Panc1 (cell line): ENCODE measurements at places on chromosomes 5 and 9. TPM values are rescaled to one million over a fixed set of nuclear protein-coding genes. Genes with fewer than 3 reads are reported as not detected.

- H3K27ac ChIP-seq = no peak overlapping the region
- H3K36me3 ChIP-seq = no peaks in the 10 kb centered on the region
- H3K4me1 ChIP-seq = no peaks in the 10 kb centered on the region
- DNase-seq = no peak
- no peak overlapping the region for H3K4me3 ChIP-seq
- peaks cover 2% of the 10 kb centered on the region; the same call in 1 of the 2 replicates for H3K27me3 ChIP-seq
Measured at GRCh38 chr5:178363501-178364325, 131.1 kb upstream of the PHYKPL start.

DNA sequence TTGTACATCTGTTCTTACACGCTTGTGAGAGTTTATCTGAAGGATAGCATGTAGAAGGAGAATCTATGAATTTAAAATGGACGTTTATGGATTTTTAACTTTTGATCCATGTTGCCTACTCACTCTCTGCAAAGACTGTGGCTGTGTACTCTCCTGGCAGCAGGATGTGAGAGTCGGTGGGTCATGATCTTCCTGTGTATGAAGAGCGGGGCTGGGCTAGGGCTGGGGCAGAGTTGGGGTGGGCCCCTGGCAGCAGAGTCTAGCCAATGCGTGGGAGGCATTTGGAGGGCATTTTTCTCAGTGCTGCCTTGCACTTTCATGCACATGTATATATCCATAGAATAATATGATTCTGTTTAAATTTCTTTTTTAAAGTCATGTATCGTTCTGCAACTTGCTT, 24.0 kb upstream of the DAB2IP start:
- H3K27ac ChIP-seq = no peak overlapping the region
- no peak for DNase-seq
- no peaks in the 10 kb centered on the region for H3K4me1 ChIP-seq
- no peaks in the 10 kb centered on the region for H3K36me3 ChIP-seq
- no peak overlapping the region for H3K4me3 ChIP-seq
- H3K27me3 ChIP-seq = no peaks in the 10 kb centered on the region

Gene OR1J2
- not detected for total RNA-seq

Gene NKD2
- 12.3 TPM for total RNA-seq

- H3K27me3 ChIP-seq = no peaks in the 10 kb centered on the region
- no peak for DNase-seq
- H3K27ac ChIP-seq = no peak overlapping the region
- H3K4me1 ChIP-seq = no peaks in the 10 kb centered on the region
- H3K4me3 ChIP-seq = no peak overlapping the region
- no peaks in the 10 kb centered on the region; the same call in 1 of the 2 replicates for H3K36me3 ChIP-seq
Measured at GRCh38 chr9:5440426-5440825, 2.7 kb upstream of the PLGRKT start.

Gene GPX8
- 24.8 TPM for total RNA-seq

DNA sequence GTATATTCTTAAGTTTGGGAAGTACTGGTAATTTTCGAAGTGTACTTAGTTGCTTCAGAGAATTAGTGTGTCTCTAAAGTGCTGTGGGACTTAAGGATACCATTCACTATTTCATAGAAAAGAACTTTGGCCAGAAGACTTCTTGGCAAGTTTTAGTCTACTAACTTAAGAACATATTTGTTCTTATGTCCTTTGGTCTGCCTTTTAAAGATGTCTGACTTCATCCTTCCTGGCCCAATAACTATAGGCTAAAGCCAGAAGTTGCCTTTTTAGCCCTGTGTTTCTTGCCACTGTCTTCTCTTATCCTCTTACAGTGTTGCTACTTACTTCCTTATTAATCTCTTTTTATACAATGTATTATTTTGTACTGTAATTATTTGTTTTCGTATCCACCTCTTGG, 6.3 kb downstream of the RBM27 start:
- H3K27me3 ChIP-seq = no peaks in the 10 kb centered on the region
- no peak overlapping the region for H3K27ac ChIP-seq

- H3K36me3 ChIP-seq = no peaks in the 10 kb centered on the region
- H3K4me1 ChIP-seq = no peaks in the 10 kb centered on the region
- no peak overlapping the region for H3K4me3 ChIP-seq
Measured at GRCh38 chr5:116361171-116361967, 213.3 kb downstream of the SEMA6A start.

DNA sequence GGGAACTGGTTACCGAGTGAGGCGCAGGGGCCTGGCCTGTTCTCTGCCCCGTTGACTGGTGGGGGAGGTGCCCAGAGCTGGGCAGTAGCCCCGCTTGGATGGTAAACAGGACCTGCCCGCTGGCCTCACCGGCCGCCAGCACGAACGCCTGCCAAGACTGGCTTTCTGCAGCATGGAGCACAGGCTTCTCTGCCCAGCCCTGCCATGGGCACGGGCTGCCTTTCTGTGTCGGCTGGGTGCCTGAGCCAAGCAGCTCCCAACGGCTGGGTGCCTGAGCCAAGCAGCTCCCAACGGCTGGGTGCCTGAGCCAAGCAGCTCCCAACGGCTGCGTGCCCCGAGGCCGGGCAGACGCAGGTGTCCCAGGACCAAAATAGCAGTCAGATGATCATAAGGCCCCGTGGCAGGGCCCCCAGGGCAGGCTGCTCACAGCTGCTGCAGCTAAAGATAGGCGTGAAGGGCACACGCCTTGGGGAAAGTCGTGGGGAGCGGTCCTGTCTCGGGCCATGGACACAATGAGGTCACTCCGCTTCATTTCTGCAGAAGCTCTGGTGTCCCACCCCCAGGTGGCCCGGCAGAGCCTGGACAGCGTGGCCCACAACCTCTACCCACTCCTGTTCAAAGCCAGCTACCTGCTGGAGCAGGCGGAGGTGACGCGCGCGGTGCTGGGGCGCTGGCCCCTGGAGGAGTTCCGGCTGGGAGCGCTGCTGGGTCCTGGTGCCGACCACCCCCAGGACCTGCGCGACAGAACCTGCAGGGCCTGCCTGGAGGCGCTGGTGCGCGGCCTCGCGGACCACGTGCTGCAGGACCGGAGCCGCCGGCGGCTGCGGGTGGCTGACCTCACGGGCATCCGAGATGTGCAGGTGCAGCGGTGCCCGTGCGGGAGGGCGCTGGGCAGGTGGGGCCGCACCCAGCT, at the start of gene LRRC14B:
Gene LRRC14B (plus strand): TSS at position 460 of the 913 bp plus-strand sequence. CDS start 44 bp downstream, at position 504.
- no peak for DNase-seq
- H3K27ac ChIP-seq = peak within 1 kb of the TSS; percentile 68
- peaks cover 51% of the 10 kb centered on the region for H3K4me1 ChIP-seq
- no peaks in the 10 kb centered on the region for H3K27me3 ChIP-seq
